Activated T-cell treated with anti-CD3 and anti-CD28 coated beads, Interleukin-2, amount 50 U/mL, for 72 hours (primary cell): ENCODE measurements at places on chromosomes 2 and 18. TPM values are rescaled to one million over a fixed set of nuclear protein-coding genes. Genes with fewer than 3 reads are reported as not detected.

The NDC80 gene
- total RNA-seq: 82.0 TPM

The STPG4 gene
- not detected for total RNA-seq

The TMX3 gene
- 79.6 TPM for total RNA-seq

The POU3F3 gene
- total RNA-seq: not detected

The SMCHD1 gene
- total RNA-seq: 103 TPM

The LDLRAD4 gene
- 47.2 TPM for total RNA-seq

The NXPH2 gene
- total RNA-seq: not detected

The EFR3B gene
- total RNA-seq: 0.93 TPM

The SIX3 gene
- not detected for total RNA-seq

The ATP6V1C2 gene
- total RNA-seq: 0.21 TPM

The IKZF2 gene
- 9.8 TPM for total RNA-seq

The CNGA3 gene
- total RNA-seq: not detected

The SCYGR5 gene
- total RNA-seq: not detected

The HAT1 gene
- total RNA-seq: 46.9 TPM

The PARD3B gene
- total RNA-seq: 0.74 TPM

The TACR1 gene
- total RNA-seq: not detected

The SLC30A3 gene
- total RNA-seq: 1.5 TPM

The CTNNA2 gene
- total RNA-seq: not detected

The NYAP2 gene
- total RNA-seq: 0.05 TPM

The CDH19 gene
- not detected for total RNA-seq

The LAMA3 gene
- 0.19 TPM for total RNA-seq
